ENCODE measurements at places on chromosomes 3 and 15. TPM values are rescaled to one million over a fixed set of nuclear protein-coding genes. Genes with fewer than 3 reads are reported as not detected.
A peak's percentile ranks its signal among the peaks of the same experiment; 100 is the strongest.

Gene MAN2A2
- 56.6 TPM for total RNA-seq

Gene RFX7
- 12.4 TPM for total RNA-seq

Gene SHF
- 3.7 TPM for total RNA-seq

Gene CHAC1
- 2.2 TPM for total RNA-seq

GRCh38 chr3:13484851-13485590 lies 4.9 kb downstream of the HDAC11 start:
- DNase-seq: peak; percentile 98

DNA sequence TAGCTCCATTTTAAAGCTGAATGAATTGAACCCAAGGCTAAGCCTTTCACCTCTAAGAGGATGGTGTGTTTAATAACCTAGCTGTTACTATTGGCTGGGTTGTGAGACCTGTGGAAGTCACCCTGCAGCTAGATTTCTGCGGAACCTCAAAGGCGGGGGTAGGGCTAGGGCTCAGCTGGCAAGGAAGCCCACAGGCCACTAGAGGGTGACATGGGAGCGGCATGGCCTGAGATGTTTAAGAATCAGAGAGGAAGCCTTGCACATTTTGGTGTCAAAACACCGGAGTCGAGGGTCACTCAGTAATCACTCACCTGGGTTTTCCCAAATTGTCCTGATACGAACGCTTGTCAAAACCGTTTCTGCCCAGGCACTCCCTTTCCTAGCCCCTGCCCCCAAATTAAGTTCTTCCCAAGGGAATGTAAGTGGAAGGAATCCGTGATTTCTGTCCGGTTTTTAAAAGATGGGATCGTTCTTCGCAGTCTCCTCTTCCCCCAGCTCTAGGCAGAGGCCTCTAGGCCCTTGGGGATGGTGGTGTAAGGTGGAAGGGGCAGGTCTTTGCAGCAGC lies 3.8 kb upstream of the ACAD9 start:
- DNase-seq: no peak

GRCh38 chr3:84008623-84009022 lies 950.2 kb upstream of the CADM2 start:
- DNase-seq: no peak

GRCh38 chr3:122926322-122926721 lies 101.2 kb downstream of the SEMA5B start:
- no peak for DNase-seq

GRCh38 chr15:62494197-62494596 lies 329.1 kb upstream of the C2CD4B start:
- DNase-seq: no peak
